Activated T-helper 1 cell treated with anti-CD3 and anti-CD28 coated beads, Interleukin-12 subunit alpha, Interleukin-12 subunit beta, Interleukin-2, Interleukin-4 antibody, amounts not matched to agents 30 ng/mL and 10 ng/mL and 1 ng/mL, durations not matched to agents 14 hours and 24 hours and 36 hours (primary cell): ENCODE measurements at places on chromosomes 11 and 22.

DNA sequence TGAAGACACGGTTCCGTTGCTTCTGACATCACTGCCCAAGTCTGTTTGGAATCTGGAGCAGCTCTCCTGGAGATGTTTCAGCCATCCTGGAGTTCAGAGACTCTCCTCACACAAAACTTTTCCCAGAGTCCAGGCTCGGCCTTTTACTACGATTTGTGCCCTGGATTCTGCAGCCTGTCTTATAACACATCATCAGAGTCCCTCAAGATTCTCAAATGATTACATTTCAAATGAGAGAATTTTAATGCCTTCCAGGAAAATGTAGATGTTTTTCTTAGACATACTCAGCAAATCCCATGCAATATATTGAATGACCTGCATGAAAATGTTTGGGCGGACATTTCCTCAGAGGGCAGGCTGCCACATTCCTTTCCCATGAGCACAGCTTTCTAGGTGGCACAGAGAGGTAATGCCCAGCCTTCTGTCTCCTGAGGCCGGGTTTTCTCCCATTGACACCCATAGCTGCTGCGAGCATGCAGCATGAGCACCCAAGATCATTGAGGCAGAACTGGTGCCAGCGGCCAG is 129.1 kb downstream of the SNX19 start:
- H3K27me3 ChIP-seq = peaks cover 5% of the 10 kb centered on the region
- no peak for DNase-seq
- H3K4me3 ChIP-seq = no peak overlapping the region
- H3K4me1 ChIP-seq = no peaks in the 10 kb centered on the region
- H3K36me3 ChIP-seq = no peaks in the 10 kb centered on the region

- no peak overlapping the region for H3K4me3 ChIP-seq
- no peaks in the 10 kb centered on the region for H3K36me3 ChIP-seq
- no peaks in the 10 kb centered on the region for H3K27me3 ChIP-seq
- no peak overlapping the region for H3K27ac ChIP-seq
- H3K4me1 ChIP-seq = peaks cover 37% of the 10 kb centered on the region
These were observed 13.6 kb upstream of the NUP160 start for GRCh38 chr11:47861728-47862127.

DNA sequence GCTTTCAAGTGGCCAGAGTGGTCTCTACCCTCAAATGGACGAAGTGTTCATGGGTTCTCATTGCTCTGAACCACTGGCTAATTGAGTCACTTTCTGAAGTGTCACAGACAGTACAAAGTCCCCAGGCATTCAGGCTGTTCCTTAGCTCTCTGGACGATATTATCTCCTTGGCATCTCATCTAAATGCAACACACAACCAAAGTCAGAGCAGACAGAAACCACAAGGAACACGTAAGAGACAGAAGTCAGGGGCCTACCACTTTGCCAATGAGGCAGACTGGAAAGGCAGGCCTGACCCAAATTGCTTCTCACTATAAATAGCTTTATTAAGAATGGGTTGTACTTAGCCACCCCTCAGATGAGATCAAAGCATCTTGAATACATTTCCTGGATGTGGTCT is 29.0 kb upstream of the LDLRAD3 start:
- no peaks in the 10 kb centered on the region for H3K36me3 ChIP-seq
- no peak for DNase-seq
- peaks cover 2% of the 10 kb centered on the region for H3K27me3 ChIP-seq

DNA sequence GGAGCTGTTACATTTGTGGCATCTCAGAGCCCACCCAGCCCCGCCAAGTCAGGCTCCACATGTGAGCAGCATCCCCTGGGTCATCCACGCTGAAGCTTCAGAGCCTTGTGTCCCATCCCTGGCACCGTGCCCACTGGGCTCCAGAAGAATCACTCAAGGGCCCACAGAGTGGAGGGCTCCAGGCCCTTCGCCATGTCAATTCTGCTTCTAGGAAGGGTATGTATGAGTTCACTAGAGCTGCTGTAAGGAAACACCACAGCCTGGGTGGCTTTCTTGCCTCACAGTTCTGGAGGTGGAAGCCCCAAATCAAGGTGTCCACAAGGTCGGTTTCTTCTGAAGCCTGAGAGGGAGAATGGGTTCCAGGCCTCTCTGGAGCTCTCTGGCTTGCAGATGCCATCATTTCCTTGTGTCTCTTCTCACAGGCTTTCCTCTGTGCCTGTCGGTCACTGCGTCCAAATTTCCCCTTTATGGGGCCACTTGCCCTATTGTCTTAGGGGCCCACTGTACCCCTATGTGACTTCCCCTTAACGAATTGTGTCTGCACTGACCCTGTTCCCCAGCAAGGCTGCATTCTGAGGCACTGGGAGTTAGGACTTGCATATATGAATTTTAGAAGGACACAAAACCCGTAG is 1476.0 kb downstream of the TBC1D22A start:
- H3K36me3 ChIP-seq = no peaks in the 10 kb centered on the region
- H3K27ac ChIP-seq = no peak overlapping the region
- no peaks in the 10 kb centered on the region for H3K27me3 ChIP-seq
- no peak for DNase-seq

GRCh38 chr22:30309951-30310741 is 16.6 kb downstream of the TBC1D10A start:
- peaks cover 91% of the 10 kb centered on the region for H3K4me1 ChIP-seq
- peak overlapping the region; percentile 50 for H3K4me3 ChIP-seq
- peaks cover 12% of the 10 kb centered on the region for H3K36me3 ChIP-seq
- DNase-seq = no peak

- H3K27ac ChIP-seq = no peak overlapping the region
- H3K36me3 ChIP-seq = peaks cover 14% of the 10 kb centered on the region
- H3K27me3 ChIP-seq = peaks cover 4% of the 10 kb centered on the region
- peaks cover 30% of the 10 kb centered on the region for H3K4me1 ChIP-seq
These were observed 3.7 kb downstream of the TSG101 start for GRCh38 chr11:18523084-18523483.

DNA sequence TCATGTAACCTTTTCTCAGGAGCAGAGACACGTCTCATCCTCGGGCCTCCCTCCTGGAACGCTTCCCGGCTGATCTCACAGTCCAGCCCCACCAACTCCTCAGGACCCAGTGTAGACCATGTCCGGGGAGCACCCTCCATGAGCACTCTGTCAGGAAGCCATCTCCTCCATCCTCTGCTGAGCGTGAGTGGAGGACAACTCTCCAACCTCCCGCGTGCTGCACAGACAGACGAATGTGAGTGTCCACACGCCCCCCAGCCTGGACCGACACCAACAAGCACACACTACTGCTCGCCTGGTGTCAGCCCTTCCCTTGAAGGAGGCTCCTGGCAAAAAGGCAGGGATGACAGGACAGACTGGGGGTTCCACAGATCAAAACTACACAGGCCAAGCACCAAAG is 86.6 kb downstream of the SHANK2 start:
- no peak for DNase-seq
- H3K4me3 ChIP-seq = no peak overlapping the region
- no peak overlapping the region for H3K27ac ChIP-seq
- no peaks in the 10 kb centered on the region for H3K4me1 ChIP-seq
- H3K27me3 ChIP-seq = peaks cover 2% of the 10 kb centered on the region
- no peaks in the 10 kb centered on the region for H3K36me3 ChIP-seq

DNA sequence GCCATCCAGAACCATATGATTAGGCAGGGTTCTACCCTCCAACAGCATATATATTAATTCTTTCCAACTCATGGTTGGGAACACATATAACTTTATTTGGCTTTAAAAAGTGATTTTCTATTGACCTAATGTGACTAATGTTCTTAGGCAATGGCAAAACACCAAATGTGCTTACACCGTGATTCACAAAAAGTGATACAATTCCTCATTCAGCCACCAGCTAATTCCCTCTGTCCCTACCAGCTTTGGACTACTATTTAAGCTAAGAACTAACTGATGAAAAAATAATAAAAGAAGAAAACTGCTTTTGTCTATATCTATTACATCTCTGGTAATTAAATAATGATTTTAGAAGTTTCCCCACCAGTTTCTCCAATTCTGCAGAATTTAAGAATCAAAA is 4.7 kb downstream of the CTSC start:
- peak overlapping the region; percentile 22 for H3K4me3 ChIP-seq
- H3K27me3 ChIP-seq = no peaks in the 10 kb centered on the region
- H3K36me3 ChIP-seq = peaks cover 60% of the 10 kb centered on the region
- no peak for DNase-seq
- H3K27ac ChIP-seq = no peak overlapping the region

- DNase-seq = no peak
- H3K36me3 ChIP-seq = peaks cover 23% of the 10 kb centered on the region
- H3K27me3 ChIP-seq = no peaks in the 10 kb centered on the region
These were observed 3.9 kb downstream of the BET1L start for GRCh38 chr11:203056-203944.

DNA sequence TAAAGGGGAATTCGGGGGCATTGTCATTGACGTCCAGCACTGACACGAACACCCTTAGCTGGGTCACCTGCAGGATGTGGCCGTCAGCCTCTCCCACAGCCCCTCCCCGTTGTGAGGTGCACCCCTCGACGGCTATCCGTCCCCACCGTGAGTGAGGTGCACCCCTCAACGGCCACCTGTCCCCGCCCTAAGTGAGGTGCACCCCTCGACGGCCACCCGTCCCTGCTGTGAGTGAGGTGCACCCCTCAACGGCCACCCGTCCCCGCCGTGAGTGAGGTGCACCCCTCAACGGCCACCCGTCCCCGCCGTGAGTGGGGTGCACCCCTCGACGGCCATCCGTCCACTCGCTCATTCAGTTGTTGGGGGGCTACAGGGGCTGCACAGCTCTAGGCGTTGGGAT is 2.9 kb downstream of the CDHR5 start:
- DNase-seq = no peak
- H3K27me3 ChIP-seq = peaks cover 6% of the 10 kb centered on the region
- H3K27ac ChIP-seq = no peak overlapping the region

DNA sequence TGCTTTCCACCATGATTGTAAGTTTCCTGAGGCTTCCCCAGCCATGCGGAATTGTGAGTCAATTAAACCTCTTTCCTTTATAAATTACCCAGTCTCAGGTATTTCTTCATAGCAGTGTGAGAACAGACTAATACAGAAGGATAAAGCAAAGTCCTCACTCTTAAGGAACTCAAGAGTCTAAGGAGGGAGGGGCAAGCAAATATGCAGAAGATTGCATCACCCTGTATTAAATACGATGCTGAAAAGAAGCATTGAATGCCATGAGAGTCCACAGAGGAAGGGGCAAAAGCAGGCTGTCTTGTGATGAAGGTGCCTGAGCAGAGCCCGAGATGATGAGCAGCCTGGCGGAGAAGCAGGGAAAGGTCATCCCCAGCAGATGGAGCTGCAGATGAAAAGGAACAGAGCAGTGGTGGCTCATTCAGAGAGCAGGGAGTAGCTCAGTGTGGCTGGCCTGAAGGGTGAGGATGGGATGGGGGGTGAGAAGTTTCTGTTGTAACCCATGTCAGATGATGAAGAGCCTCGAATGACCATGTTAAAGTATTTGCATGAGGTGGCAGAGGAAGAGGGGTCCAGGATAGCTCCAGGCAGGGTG is 6.3 kb upstream of the IZUMO1R start:
- no peaks in the 10 kb centered on the region for H3K27me3 ChIP-seq
- no peak for DNase-seq
- H3K4me1 ChIP-seq = no peaks in the 10 kb centered on the region

DNA sequence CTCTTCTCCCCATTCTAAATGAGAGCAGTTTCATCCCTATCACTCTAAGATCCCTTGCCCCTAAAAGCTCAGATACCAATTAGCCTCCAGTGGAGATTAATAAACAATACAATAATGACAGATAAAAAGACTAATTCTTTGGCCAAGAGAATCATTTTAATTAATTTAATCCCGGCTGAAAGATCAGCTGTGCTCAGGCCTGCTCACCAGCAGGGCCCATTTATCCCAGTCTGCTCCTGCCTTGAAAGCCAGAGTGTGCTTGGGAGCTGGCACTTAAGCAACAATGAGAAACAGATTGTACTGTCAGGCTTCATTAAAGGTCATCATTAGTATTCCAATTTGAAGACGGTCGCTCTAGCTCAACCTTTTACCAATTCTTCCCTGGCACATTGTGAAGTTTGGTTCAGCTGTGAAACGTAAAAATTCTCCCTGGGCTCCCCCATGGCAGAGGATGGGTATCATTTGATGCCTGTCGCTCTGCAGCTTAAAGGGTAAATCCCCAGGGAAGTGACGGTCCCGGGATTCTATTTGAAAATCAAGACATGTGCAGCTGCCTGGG is 36.1 kb upstream of the HTATIP2 start:
- H3K27ac ChIP-seq = no peak overlapping the region
- no peaks in the 10 kb centered on the region for H3K4me1 ChIP-seq
- no peak overlapping the region for H3K4me3 ChIP-seq
- DNase-seq = no peak
- peaks cover 5% of the 10 kb centered on the region for H3K27me3 ChIP-seq

DNA sequence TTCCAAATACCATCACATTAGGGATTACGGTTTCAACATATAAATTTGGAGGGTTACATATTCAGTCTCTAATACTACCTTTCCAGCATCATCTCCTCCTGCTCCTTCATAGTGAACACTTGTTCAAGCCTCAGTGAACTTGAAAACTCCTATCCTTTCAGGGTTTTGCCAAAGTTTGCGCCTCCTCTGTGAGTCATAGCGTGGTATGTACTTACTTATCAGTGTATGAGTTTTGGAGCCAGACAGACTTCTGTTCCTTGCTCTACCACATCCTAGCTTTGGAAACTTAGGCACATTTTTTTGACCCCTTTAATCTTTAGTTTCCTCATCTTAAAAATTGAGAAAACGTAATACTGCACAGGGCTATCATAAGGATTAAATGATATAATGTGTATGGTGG is 160.1 kb upstream of the ZC3H12C start:
- H3K27me3 ChIP-seq = peaks cover 7% of the 10 kb centered on the region
- no peak overlapping the region for H3K4me3 ChIP-seq
- no peak overlapping the region for H3K27ac ChIP-seq
- DNase-seq = no peak
- no peaks in the 10 kb centered on the region for H3K36me3 ChIP-seq
- H3K4me1 ChIP-seq = no peaks in the 10 kb centered on the region

- H3K27me3 ChIP-seq = peaks cover 6% of the 10 kb centered on the region
- peaks cover 3% of the 10 kb centered on the region for H3K36me3 ChIP-seq
- no peak overlapping the region for H3K4me3 ChIP-seq
- H3K27ac ChIP-seq = no peak overlapping the region
- no peak for DNase-seq
These were observed 12.3 kb upstream of the CARD16 start for GRCh38 chr11:105057432-105057831.

DNA sequence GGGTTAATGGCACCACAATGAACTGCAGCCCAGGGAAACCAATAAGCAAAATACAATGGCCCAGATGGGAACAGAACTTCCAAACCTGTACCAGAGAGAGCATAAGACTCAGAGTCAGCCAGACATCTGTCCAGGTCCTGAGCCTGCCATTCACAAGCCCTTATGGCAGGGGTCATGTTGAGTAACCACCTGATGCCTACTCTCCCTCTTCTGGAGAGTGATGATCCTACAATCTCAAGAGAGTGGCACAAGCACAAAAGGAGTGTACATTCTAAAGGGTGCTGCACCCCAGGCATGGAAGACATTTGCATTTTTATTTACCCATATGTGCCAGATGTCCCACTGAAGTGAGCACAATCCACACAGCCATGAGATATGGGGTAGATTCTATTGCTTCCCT is 10.6 kb downstream of the TENM4 start:
- no peak overlapping the region for H3K4me3 ChIP-seq
- H3K36me3 ChIP-seq = no peaks in the 10 kb centered on the region
- peaks cover 15% of the 10 kb centered on the region for H3K27me3 ChIP-seq
- no peak overlapping the region for H3K27ac ChIP-seq
